Activated CD8-positive, alpha-beta T cell treated with anti-CD3 and anti-CD28 coated beads for 36 hours (primary cell): ENCODE measurements at places on chromosomes 1 and 21.

- no peak for DNase-seq
These were observed 322.8 kb downstream of the SPATA17 start for GRCh38 chr1:217953922-217954321.

GRCh38 chr1:220928320-220928719 lies 49.1 kb downstream of the HLX start:
- DNase-seq: no peak

DNA sequence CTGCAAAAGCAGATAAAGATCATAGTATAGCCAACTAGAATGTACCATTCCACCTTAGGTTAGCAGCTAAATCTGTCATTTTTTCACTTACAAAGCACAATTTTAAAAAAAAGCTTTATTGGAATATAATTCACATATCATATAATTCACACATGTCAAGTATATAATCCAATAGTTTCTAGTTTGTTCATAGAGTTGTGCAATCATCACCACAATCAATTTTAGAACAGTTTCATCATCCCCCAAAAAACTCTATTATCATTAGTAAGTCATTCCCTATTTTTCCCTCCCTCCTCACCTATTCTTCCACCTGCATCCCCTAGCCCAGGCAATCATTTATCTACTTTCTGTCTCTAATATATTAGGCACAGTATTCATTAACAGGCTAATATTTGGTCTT lies 32.0 kb upstream of the INSL5 start:
- DNase-seq: no peak

- DNase-seq: no peak
These were observed 20.6 kb downstream of the CITED4 start for GRCh38 chr1:40841602-40842001.

- DNase-seq: no peak
These were observed 5.9 kb downstream of the IGSF8 start for GRCh38 chr1:160092366-160093068.

DNA sequence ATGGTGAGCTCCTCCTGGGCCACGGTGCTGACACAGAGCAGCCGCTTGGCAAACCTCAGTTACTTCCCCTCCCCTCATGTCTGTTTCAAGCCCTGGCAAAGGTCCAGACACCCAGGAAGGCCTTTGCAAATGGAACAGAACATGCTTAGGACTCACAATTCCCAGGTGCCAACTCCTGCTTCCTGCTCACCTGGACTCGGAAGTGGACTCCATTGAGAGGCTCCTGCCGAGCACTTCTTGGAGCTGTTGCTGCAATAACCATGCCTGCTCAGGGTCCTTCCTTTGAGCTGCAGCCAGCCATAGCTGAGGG lies 10.7 kb downstream of the DCST2 start:
- no peak for DNase-seq
